ENCODE measurements at places on chromosomes 7 and 10.
A peak's percentile ranks its signal among the peaks of the same experiment; 100 is the strongest.

- H3K27ac ChIP-seq, result no peak overlapping the region
- H3K4me1 ChIP-seq, result no peaks in the 10 kb centered on the region
- H3K4me3 ChIP-seq, result no peak overlapping the region
- DNase-seq, result no peak
Observed at GRCh38 chr7:84950836-84951235, 236.0 kb downstream of the SEMA3D start.

GRCh38 chr7:127733986-127734385 lies 82.0 kb downstream of the SND1 start:
- no peaks in the 10 kb centered on the region for H3K27me3 ChIP-seq
- no peak overlapping the region for H3K27ac ChIP-seq
- no peaks in the 10 kb centered on the region for H3K36me3 ChIP-seq
- H3K4me3 ChIP-seq, result no peak overlapping the region

GRCh38 chr10:119120413-119120867 lies 16.5 kb downstream of the DENND10 start:
- H3K27me3 ChIP-seq, result no peaks in the 10 kb centered on the region
- H3K36me3 ChIP-seq, result no peaks in the 10 kb centered on the region
- no peak overlapping the region for H3K4me3 ChIP-seq
- DNase-seq, result no peak

- no peaks in the 10 kb centered on the region for H3K4me1 ChIP-seq
- no peak overlapping the region for H3K27ac ChIP-seq
- H3K27me3 ChIP-seq, result no peaks in the 10 kb centered on the region
- no peaks in the 10 kb centered on the region for H3K36me3 ChIP-seq
- no peak overlapping the region for H3K4me3 ChIP-seq
Observed at GRCh38 chr7:3980300-3980643, 679.2 kb downstream of the SDK1 start.

- H3K27ac ChIP-seq, result no peak overlapping the region
- no peaks in the 10 kb centered on the region for H3K4me1 ChIP-seq
- H3K36me3 ChIP-seq, result no peaks in the 10 kb centered on the region
- no peak for DNase-seq
Observed at GRCh38 chr10:84265418-84265817, 20.6 kb downstream of the RGR start.

DNA sequence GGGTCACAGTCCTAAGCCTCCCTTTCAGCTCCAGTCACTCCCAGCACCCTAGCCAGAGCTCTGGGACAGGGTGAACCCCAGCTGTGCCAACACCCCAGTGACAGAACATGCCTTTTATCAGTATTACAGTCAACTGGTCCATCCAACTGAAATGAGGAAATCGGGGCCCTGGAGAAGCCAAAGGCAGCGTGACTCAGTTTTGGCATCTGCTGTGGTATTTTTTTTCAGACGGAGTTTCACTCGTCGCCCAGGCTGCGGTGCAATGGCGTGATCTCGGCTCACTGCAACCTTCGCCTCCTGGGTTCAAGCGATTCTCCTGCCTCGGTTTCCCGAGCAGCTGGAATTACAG lies 3.4 kb upstream of the CLDN15 start:
- H3K36me3 ChIP-seq, result peaks cover 50% of the 10 kb centered on the region
- H3K4me3 ChIP-seq, result no peak overlapping the region
- no peak for DNase-seq
- H3K4me1 ChIP-seq, result peaks cover 8% of the 10 kb centered on the region
- H3K27me3 ChIP-seq, result no peaks in the 10 kb centered on the region
- H3K27ac ChIP-seq, result no peak overlapping the region

DNA sequence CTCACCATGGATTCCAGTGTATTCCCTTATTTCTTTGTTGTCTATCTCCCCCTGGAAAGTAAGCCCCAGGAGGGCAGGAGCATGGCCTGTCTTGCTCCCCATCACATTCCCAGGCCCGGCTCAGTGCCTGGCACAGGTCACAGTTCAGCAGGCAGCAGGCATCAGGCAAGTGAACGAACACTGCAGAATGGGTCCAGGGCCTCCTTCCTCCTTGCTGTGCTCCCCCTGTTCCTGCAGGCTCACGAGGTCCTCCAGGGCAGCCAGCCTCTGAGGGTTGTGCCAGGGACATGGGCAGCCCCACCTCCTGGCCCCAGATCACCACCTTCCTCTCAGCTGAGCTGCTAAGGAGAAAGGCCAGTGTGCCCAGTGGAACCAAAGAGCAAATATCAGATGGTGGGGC lies 41.8 kb downstream of the PDLIM1 start:
- no peak overlapping the region for H3K27ac ChIP-seq
- peaks cover 35% of the 10 kb centered on the region for H3K36me3 ChIP-seq
- H3K27me3 ChIP-seq, result no peaks in the 10 kb centered on the region
- peaks cover 21% of the 10 kb centered on the region for H3K4me1 ChIP-seq

GRCh38 chr10:19491166-19491565 lies 325.1 kb upstream of the PLXDC2 start:
- H3K4me1 ChIP-seq, result no peaks in the 10 kb centered on the region
- H3K27me3 ChIP-seq, result no peaks in the 10 kb centered on the region
- H3K36me3 ChIP-seq, result no peaks in the 10 kb centered on the region
- no peak overlapping the region for H3K4me3 ChIP-seq
- no peak overlapping the region for H3K27ac ChIP-seq

DNA sequence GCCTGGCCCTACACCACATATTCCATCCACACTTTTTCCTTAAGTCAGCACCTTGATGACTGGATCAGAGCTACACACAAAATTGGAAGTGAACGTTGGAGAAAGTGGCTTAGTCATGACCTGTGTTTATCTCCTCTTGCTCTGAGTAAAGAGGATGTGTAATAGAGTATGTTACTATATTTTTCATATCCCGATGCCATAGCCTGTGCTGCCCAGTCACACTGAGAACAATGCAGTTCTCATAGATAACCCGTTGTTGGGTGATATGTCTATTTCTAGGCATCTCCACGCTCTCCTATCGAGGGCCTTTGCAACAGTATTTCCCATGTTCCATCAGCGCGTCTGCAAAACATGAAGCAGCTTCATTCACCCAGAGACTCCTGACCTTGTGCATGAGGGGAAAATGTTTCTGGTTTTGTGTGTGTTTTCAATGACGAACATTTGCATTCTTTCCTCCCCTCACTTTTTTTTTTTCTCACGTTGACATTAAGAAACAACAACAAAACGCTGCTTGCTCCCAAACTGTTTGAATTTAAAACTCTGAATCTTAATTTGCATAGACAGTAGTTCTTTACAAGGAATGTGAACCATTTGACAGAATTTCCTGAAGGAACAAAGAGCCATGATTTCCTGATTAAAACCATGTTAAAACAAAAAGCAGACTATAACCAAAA lies 43.4 kb downstream of the GRK5 start:
- H3K27ac ChIP-seq, result peak overlapping the region; percentile 28
- no peak for DNase-seq
- peaks cover 45% of the 10 kb centered on the region for H3K4me1 ChIP-seq
- H3K27me3 ChIP-seq, result no peaks in the 10 kb centered on the region
- no peak overlapping the region for H3K4me3 ChIP-seq
- H3K36me3 ChIP-seq, result no peaks in the 10 kb centered on the region

DNA sequence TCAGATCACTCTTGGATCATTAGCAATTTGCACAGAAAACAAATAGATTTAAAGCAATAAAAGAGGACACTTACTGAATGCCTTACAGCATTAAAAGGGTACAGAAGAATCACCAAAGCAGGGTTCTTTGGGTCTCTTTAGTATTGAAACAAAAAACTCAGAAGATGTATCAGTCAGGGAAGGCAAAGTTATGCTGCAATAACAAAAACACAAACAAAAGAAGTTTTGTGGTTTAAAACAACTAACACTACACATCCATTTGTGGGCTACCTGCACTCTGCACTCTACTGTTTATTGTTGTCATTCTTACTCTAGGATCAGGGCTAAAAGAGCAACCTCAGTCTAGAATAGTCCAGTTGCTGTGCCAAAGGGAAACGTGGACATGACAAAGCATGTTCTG lies 216.4 kb downstream of the GPAM start:
- no peaks in the 10 kb centered on the region for H3K4me1 ChIP-seq
- H3K27me3 ChIP-seq, result no peaks in the 10 kb centered on the region
- no peaks in the 10 kb centered on the region for H3K36me3 ChIP-seq
- H3K4me3 ChIP-seq, result no peak overlapping the region
- H3K27ac ChIP-seq, result no peak overlapping the region

DNA sequence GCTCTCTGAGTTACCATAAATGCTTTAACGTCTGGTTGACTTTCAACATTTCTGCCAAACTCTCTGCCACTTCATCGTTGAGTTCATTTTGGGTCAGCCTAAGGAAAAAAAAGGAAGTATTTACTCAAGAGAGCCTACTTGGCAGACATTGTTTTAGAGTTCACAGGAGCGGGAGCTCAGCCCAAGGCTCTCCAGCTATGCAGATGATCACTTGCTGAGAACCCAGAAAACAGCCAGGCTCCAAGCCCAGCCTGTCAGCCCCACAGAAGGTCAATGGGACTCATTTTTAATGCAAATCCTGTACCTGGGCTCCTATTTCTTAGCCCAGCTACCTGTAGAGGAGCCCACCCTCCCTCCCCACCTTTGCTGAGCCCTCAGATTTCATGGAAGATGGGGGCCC lies 45.5 kb downstream of the NOD1 start:
- peak; percentile 82 for DNase-seq
- H3K36me3 ChIP-seq, result no peaks in the 10 kb centered on the region
- peak overlapping the region; percentile 60 for H3K27ac ChIP-seq
- no peak overlapping the region for H3K4me3 ChIP-seq
- peaks cover 30% of the 10 kb centered on the region for H3K4me1 ChIP-seq

GRCh38 chr7:15720849-15721471 lies 34.5 kb upstream of the MEOX2 start:
- no peaks in the 10 kb centered on the region for H3K36me3 ChIP-seq
- H3K27me3 ChIP-seq, result no peaks in the 10 kb centered on the region
- no peak for DNase-seq
- H3K27ac ChIP-seq, result no peak overlapping the region
- no peaks in the 10 kb centered on the region for H3K4me1 ChIP-seq
- H3K4me3 ChIP-seq, result no peak overlapping the region

DNA sequence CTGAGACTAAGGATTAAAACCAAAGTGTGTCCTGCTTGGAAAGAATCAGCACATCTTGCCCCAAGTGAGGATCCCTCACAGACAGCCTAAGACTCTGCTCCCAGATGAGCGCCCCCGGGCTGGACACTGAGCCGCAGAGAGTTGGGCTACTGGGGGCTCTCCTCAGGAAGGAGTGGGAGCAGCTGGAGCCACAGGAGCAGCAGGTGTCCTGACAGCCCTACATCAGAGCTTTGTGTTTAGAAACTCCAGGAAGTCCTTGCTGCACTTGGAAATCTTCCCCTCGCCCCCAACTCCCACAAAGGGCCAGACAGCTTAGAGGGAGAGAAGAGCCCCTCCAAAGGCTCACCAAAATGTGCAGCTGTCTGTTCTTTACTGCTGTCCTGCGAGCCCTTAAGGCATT lies 172.2 kb downstream of the HERPUD2 start:
- no peak overlapping the region for H3K4me3 ChIP-seq
- H3K27ac ChIP-seq, result no peak overlapping the region

DNA sequence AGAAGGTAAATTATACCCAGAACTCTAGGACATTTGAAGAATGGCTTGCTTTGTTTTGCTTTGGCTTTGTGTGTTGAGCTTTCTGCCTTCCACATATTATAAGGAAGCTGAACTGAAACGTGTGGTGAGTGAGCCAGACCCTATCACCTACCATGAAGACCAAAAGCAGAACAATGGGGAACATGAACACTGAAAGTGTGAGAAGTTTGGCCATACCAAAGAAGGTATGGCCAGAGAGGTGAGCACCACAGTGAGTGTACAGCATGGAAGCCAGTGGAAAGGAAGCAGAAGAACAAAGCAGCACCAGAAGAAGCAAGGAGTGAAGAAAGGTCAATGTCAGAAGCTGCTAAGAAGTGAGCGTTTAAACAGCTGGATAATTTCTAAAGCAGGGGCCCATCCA lies 59.7 kb upstream of the CCDC71L start:
- no peak for DNase-seq
- no peaks in the 10 kb centered on the region for H3K27me3 ChIP-seq
- no peak overlapping the region for H3K4me3 ChIP-seq
- peaks cover 9% of the 10 kb centered on the region for H3K4me1 ChIP-seq

DNA sequence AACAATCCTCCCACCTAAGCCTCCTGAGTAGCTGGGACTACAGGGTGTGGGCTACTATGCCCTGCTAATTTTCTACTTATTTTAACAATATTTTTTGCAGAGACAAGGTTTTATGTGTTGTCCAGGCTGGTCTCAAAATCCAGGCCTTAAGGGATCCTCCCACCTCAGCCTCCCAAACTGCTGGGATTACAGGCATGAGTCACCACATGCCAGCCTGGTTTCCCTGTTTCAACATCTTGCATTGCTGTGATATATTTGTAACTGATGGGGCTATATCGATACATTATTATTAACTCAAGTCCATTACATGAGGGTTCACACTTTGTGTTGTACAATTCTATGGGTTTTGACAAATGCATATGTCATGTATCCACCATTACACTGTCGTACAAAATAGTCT lies 41.9 kb upstream of the OGDHL start:
- H3K4me1 ChIP-seq, result no peaks in the 10 kb centered on the region
- no peak for DNase-seq
- no peak overlapping the region for H3K4me3 ChIP-seq
- H3K27me3 ChIP-seq, result no peaks in the 10 kb centered on the region

DNA sequence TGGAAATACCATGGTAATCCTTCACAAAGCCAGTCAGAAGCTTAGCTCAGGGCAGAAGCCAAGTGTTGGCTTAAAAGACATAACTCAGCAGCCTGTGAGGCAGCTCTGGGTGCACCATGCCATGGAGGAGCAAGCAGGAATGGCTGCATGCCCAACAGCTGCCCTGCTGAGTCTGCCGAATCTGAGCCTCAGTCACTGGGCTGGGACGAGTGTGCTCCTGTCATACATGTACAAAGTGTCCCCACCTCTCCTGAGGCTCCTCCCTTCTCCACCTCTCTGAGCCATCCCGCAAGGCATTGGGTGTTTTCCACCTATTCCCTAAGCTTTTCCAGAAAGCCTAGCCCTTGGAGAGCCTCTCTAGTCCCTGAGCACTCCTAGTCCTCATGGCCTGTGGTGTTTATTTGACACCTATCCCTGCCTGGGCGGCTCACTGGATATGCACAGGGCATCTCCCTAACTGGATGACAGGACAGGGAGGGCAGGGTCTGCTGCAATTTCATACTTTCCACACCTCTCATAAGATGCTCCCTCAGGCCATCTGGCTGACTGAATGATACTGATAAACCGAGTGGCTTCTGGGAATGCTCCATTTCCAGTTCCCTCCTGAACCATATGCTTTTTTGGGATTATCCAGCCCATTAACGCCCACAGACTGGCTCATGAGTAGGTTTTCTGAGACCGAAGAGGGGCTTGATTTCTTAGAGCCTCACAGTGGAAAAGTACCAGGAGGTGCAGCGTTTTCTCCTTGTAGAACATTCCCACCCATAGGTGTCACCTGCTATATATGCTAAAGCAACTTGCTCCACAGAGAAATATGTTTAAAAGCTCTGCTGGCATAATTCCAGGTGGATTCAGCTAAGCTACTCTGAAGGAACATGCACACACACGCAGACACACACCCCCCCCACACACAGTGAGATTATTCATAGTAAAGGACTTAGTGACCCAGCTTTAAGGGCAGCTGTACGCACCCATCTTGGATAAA lies 199.3 kb downstream of the SNX10 start:
- no peak overlapping the region for H3K4me3 ChIP-seq
- no peak for DNase-seq
- H3K4me1 ChIP-seq, result no peaks in the 10 kb centered on the region
- no peaks in the 10 kb centered on the region for H3K27me3 ChIP-seq
- no peaks in the 10 kb centered on the region for H3K36me3 ChIP-seq

GRCh38 chr7:121741896-121742295 lies 131.1 kb upstream of the PTPRZ1 start:
- no peak for DNase-seq
- no peaks in the 10 kb centered on the region for H3K36me3 ChIP-seq
- H3K4me3 ChIP-seq, result no peak overlapping the region
- no peaks in the 10 kb centered on the region for H3K4me1 ChIP-seq
- no peak overlapping the region for H3K27ac ChIP-seq
- H3K27me3 ChIP-seq, result no peaks in the 10 kb centered on the region

GRCh38 chr10:111872591-111872990 lies 311.0 kb downstream of the GPAM start:
- no peaks in the 10 kb centered on the region for H3K27me3 ChIP-seq
- no peak for DNase-seq
- H3K4me1 ChIP-seq, result no peaks in the 10 kb centered on the region
- no peak overlapping the region for H3K4me3 ChIP-seq
- no peak overlapping the region for H3K27ac ChIP-seq

All from left lung (tissue), 14 donors.